ENCODE measurements at places on chromosomes 16 and 17.

GRCh38 chr17:42819939-42820535 is 4.0 kb downstream of the BECN1 start:
- DNase-seq = peak; percentile 27

GRCh38 chr17:27327871-27328270 is 34.0 kb downstream of the WSB1 start:
- DNase-seq = no peak

DNA sequence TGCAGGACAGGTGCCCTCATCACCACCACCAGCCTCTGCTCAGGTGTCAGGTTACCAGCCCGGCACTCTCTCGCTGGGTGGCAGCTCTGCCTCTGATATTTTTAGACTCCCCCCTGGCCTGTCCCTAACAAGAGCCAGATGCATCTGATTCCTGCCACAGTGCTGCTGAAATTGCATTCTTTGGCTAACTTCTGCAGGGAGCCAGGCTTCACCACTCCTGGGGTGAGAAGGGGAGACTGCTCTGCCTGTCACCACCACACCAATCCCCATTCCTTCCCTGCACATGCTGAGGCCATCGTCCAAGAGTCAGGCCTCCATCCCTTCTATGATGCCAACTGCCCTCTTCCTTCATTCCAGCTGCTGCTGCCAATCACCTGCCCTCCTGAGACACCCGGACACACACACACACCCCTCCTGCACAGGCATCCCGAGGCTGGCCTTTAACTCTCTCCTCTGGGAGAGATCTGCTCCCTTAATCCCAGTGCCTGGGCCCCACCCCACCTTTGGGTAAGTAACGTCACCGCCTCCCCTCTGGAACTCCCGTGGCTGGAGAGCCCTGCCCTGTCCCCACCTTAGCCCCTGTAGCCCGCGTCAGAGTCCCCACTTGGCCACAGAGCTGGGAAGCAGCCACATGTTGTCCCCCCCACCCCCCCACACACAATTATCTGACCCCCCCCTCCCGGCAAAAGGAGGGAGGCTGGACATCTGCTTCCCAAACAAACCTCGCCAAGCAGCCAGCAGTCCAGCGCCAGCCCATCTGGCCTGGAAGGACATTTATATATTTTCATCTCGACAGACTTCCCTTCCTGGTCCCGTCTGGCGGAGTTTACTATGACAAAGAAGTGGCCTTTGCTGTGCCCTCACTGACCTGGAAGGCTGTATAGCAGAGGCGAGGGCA is 2.8 kb downstream of the EMP2 start:
- DNase-seq = no peak

GRCh38 chr17:49696233-49696761 is 11.5 kb downstream of the SLC35B1 start:
- DNase-seq = no peak

DNA sequence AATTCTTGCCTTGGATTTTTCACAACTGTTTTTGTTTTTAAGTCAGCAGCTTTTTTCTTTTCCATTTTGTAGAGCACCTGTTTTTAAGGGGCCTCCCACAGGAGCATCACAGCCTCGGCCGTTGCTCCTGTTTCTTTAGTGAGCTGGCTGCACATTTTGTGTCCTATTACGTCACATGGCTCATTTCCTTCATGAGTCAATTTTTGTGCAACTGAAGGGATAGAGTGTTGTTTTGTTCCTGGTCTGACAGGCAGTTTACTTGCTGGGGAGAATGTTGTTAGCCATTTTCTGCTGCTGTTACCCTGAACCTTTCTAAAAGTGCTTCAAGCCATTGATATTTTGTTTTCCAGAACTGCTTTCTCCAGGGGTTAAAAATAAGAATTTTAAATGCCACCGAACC is 45.0 kb upstream of the CRISPLD2 start:
- DNase-seq = no peak

All from stimulated activated CD8-positive, alpha-beta memory T cell treated with anti-CD3 and anti-CD28 coated beads, Interleukin-15, amount 100 ng/mL, for 1 hour (primary cell).